ENCODE measurements at places on chromosomes 6 and 20.

GRCh38 chr20:50276119-50277063 lies 85.8 kb downstream of the CEBPB start:
- no peak for DNase-seq

DNA sequence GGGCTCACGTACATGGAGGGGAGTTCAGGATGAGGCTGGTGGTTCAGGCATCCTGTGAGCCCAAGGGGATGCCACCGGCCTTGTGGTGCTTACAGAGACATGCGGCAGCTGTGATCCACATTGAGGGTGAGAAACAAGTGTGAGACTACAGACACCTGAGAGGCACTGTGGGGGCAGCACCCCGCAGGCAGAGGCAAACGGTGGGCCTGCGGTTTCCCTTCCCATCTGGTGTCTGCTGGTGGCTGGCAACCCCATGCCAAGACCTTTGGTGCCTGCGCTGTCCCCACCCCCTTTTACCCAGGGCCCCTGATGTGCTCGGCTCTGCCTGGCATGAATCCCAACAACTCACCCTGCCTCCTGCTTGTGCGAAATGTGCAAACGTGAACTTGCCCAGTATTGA lies 42.0 kb downstream of the ERMARD start:
- no peak for DNase-seq

DNA sequence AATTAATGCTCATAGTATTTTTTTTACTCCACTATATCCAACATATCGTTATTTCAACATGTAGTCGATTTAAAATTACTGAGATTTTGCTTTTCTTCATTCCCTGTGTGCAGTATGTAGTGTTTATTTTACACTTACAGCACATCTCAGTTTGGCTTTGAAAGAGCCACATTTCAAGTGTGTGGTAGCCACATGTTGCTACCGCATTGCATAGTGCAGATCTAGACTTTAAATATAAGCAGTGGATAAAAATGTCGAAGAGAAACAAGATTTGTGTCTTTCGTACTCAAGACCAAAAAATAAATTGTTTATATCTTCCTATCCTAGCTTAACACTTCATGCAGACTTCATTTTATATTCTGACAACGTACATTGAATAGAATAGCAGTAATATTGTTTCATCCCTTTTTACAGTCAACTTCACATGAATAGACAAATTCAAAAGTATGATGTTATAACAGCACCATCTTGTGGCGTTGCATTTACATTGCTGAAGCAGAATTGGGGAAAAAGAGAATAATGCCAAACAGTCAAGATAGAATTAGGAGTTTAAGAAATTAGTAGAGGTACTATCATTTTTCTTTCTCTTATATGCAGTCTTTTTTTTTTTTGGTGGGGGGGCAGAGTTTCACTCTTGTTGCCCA lies 29.9 kb downstream of the FBXO5 start:
- no peak for DNase-seq

DNA sequence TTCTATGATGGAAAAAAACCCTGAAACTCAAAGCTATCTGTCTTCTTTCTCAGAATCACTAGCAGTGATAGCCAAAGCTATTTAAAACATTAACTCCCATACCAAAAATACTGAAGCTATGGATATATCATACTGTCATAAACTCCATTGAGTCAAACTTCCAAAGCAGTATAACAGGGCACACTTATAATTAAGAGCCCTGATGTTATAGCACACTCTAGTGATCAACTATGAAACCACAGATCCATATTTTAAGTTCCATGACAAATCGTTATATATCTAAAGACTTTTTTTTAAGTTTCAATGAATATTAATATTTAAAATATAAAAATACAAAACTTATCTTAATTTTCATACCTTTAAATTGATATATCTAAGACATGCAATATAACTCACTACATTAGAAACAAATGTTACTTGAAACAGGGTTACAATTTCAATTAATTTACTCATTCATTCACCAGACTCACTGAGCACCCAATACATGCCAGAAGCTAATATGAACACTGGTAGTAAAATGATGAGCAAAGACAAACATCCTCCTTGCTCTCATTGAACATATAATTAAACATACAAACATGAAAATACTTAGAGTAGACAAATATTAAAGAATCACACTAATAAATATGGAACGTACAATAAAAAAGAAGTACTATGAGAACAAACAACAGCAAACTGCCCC lies 69.3 kb downstream of the IBTK start:
- no peak for DNase-seq

DNA sequence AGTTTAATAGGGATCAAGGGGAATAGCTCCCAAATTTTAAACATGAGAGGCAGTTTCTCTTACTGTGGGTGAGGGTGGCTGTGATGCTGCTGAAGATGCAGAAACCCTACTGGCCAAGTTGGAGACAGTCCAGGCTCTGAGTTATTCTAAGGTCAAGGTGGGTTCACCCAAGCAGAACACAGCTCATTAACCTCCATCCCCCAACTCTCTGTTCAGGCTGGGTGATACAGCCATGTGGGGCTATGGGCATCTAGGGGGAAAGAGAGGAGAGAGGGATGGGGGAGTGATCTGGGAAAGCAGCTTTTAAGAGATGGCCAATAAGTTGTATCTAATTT lies 18.9 kb upstream of the TRAM2 start:
- no peak for DNase-seq

- DNase-seq, result peak; percentile 24
Observed at GRCh38 chr20:5592165-5592564, 158.0 kb upstream of the SHLD1 start.

GRCh38 chr6:163525926-163526325 lies 111.4 kb downstream of the QKI start:
- no peak for DNase-seq

DNA sequence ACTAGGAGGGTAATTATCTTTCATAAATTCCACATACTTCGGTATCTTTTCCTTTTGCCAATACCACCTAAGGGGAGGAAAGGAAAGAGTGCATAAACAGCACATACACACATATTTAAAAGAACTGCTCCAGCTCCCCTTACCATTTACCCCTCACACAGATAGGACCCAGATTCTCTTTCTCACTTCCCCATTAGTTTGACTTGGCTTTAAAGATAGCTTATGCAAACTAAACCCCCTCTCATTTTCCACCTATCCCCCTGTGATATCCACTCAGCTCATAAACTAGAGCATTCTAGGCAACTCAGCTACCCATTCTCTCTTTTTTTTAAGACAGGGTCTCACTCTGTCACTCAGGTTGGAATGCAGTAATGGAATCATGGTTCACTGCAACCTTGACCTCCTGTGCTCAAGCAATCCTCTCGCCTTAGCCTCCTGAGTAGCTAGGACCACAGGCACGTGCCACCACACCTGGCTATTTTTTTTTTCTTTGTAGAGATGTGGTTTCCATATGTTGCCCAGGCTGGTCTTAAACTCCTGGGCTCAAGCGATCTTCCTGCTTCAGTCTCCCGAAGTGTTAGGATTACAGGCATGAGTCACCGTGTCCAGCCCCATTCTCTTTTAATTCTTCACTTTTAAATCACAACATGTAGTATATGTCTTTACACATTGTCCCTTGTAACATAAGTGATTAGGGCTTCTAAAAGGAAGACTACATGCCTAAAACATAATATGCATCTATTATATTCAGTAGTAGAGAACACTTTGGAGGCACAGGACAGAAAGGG lies 4.0 kb downstream of the FUCA2 start:
- no peak for DNase-seq

DNA sequence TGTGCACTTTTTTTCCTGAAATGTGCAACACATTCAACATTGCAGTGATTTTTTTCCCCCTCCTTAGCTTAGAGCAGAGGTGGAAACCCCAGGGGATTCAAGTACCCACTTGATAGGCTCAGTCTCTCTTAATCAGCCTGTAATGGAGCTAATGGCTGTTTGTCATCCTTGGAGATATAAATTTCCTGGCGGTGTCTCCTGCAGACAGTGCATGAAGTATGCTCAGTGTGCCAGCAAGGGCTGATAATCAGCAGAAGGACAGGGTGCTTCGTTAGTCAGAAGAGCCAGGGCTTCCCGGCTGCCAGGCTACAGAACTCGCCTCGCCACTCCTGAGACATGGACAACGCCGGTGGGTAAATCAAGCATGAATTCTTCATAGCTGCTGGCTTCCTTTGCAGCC lies 69.8 kb upstream of the PHACTR2 start:
- DNase-seq, result no peak

DNA sequence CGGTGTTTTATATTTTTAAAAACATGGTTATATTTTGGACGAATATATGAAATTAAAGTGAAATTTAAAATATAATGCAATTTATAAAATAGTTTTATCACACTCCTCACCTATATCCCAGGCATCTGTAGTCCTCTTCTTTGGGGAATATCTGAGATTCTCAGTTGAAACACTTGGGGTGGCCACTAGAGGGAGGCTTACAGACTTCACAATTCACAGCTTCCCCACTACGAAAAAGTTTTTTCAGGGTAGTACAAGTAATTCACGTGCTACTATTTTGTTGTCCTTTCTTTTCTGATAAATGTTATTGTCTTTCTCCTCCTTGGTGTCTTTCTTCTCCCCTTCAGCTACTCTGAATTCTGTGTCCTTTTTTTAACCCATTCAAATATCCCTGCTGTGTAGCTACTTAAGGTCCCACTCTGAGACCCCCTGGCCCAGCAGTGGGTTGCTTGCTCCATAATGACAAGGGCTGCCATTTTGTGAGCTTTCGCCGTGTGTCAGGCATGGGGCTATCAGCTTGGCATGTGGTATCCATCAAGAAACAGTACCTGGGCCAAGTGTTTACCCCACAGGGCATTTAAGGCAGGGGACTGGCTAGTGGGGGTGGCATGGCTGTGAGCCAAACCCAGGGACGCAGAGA lies 43.6 kb upstream of the PHACTR3 start:
- peak; percentile 24 for DNase-seq

GRCh38 chr20:32168184-32168910 lies 39.2 kb downstream of the PLAGL2 start:
- no peak for DNase-seq

- DNase-seq, result no peak
Observed at GRCh38 chr6:119590066-119590465, 240.5 kb upstream of the MAN1A1 start.

GRCh38 chr6:45488269-45488668 lies 110.5 kb upstream of the SUPT3H start:
- no peak for DNase-seq

DNA sequence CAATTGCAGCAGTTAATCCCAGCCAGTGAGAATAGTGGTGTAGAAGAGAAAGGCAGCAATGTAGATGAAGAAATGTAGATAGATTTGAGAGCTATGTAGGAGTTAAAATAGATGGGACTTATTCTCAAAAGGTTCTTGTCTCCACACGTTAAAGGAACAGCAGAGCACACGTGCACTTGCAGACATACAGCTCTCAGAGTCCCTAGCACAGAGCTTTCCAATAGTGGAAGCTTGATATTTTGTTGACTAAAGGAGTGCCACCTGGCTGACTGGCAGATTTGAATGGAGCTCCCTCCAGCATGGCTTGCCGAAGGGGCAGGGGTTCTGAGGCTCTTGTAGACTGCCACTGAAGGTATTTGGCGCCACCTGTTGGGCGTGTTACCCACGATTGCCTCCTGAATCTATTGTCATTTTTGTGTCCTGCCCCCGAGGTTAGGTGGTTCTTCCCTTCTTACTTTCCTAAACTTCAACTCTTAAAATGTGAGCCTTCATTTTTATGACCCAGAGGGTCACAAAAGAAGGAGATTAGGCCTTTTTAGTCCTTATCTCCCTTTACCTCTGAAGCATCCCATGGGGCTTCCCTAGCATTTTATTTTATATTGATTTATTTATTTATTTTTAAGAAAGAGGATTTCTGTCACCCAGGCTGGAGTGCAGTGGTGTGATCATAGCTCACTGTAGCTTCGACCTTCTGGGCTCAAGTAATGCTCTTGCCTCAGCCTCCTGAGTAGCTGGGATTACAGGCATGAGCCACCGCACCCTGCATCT lies 16.4 kb downstream of the BRD2 start:
- DNase-seq, result peak; percentile 91

- no peak for DNase-seq
Observed at GRCh38 chr20:8540466-8540865, 408.4 kb downstream of the PLCB1 start.

Measured in activated CD4-positive, alpha-beta T cell treated with anti-CD3 and anti-CD28 coated beads, Interleukin-2, Interleukin-6, amounts not matched to agents 100 ng/mL and 50 ng/mL, durations not matched to agents 16 hours and 8 hours (primary cell).